NCI-H1417 (cell line): ENCODE measurements at places on chromosomes 6 and 20.

GRCh38 chr20:63931735-63932134 lies 24.5 kb downstream of the UCKL1 start:
- no peak for DNase-seq

DNA sequence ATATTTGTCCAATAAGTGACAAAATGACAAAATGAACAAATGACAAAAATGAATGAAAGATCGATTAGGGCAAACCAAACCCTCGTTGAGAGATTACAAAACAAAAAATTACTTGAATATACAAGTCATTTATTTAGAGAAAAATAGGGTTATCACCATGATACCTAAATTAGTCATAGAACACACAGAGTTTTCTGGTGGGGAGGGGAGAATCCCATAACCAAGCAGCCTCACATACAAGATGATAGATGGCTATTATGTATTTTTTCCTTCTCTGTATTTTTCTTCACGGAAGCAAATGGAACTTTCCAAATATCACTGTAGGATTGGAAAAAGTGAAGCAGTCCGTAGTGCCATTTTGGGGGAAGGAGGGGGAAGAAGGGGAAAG lies 28.5 kb upstream of the BMP6 start:
- no peak for DNase-seq

DNA sequence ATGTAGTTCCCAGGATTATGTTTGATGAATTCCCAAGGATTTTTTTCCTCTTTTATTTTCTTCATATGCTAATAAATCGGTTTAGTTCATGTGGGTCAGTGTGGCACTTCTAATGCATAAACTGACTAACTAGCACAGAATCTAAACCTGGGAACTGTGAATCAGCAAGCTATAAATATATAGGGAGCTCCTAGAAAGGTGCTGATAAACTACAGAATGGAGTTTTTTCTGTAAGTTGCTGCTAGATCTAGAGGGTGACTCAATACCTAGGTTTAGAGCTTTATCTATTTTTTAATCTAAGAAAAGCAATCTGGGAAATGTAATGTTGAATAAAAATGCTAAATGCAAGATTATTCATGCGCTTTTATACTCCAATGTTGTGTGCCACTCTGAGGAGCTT lies 118.8 kb upstream of the PTCHD4 start:
- DNase-seq = no peak

- no peak for DNase-seq
Observed at GRCh38 chr6:89745716-89746115, 73.9 kb downstream of the MDN1 start.

DNA sequence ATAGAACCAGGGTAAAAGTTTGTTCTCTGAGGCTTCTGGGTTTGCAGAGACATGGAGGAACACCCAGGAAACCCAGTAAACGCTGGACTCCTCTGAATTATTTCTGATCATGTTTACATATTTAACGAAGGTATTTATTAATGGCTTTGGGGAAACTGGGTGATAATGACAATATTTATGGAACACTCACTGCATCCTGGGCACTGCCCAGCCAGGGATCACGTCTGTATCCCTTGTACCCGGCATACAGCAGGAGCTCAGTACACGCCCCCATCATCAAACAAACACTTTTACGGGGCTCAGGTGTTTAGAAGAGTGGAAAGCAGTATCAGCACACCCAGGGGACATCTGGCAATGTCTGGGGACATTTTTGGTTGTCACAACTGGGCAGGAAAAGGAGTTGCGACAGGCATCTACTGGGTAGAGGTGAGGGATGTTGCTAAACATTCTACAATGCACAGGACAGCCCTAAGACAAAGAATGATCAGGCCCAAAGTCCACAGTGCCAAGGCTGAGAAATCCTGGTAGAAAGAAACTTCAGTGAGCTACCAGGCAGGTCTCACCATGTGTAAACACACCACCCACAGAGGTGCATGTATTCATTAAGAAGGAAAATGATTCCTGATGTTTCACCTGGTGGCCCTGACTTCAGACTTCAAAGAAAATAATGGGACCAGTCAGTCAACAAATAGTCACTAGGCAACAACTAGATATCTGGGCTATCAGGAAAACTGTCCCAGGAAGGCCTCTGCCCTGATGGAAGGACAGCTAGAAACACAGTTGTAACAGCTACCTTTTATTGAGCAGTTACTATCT lies 35.3 kb downstream of the ZMYND8 start:
- DNase-seq = peak; percentile 91

DNA sequence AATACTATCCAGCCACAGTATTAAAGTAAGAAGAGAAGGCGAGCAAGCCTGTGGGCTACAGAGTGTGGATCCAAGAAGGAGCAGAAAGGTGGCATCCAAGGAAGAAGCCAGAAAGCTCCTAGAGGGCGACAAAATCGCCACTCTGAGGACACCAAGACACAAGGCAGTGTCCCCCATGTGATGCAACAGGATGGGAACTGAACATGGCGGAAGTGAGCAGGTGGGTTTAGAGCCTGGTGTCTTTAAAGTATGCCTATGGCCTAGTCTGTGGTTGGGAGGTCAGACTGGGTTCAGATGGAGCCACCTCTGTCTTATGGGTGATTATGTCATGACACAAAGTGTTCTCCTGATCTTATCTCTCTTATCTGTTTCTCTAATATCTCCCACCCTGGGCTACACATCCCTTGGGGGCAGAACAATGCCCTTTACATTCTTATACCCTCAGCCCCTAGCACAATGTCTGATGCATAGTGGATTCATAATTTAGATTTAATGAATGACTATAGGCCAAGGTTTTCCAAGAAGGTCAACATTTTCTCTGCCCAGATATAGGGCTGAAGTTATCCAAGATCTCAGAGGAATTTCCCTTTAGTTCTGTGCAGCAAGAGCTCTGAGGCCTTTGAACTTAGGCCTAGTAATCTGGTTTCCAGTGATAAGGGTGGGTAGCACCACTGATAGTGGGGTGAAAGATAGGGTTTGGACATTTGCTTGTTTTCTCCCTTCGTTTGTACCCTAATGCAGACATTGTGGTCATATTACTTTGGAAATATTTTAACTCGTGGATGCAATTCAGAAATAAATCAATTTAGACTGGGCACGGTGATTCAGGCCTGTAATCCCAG lies 167.3 kb upstream of the AKIRIN2 start:
- no peak for DNase-seq

DNA sequence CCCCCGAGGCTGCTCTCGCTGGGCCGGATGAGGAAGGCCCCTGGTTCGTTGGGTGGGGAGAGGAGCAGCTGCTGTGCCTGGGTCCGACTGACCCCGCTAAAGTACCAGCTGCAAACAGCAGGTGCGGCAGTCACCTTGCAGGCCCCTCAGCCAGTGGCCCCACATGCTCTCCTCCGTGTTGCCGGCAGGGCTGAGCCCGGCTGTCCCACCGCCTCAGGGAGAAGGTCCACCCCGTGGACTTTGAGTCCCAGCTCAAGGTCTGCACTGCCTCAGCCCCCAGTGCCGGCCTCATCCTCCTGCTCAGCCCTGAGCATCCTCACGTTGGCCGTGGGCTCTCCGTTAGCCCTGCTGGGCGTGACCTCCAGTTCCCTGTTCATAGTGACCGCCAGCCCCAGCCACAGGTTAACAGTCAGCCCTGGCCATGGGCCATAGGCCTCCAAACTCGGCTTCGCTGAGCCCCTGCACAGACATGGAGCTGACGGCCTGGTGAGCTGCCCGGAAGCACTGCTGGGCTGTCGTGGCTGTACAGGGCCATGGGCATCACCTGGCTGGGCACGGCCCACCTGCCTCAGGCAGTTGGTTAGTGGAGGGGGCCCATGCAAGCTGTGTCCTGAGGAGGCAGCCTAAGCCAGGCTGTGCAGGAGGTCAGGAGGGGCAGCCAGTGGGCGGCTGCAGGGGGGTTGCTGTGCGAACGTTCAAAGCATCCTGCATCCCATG lies 3.1 kb downstream of the SRMS start:
- DNase-seq = no peak

DNA sequence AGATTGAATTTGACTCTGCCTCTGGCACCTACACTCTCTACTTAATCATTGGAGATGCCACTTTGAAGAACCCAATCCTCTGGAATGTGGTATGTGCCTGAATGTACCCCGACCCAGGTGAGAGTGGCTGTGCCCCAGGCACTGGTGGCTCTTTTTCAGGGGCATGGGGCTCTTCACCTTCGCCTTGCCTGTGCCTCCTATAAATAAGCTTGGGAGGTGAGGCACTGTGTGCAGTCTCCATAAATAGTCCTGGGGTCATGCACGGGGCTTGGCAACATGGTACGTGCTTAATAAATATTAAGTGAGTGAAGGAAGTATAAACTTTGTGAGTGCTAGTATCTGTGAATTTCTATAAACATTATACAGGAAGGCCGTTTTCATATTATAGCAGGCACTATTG lies 33.0 kb downstream of the GHRH start:
- no peak for DNase-seq

- peak; percentile 81 for DNase-seq
Observed at GRCh38 chr6:43668151-43669028, 19.2 kb downstream of the MRPS18A start.

DNA sequence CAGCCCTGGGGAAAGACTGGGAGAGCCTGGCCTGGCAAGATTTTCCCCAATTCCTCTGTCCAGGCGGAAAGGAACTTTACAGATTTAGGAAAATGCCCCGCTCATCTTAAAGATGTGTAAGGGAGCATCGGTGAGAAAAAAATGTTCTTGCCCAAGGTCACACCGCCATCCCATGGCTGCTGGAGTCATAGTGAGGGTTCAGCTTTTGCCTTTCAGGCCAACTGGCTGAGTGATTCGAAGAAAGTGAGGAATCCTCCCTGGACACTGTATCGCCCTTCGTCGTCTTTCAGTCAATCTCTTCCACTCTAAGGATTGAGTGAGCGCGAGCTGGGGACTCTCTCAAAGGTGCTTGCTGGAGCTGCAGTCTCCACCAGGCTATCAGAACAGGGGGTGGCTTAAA lies 1.4 kb downstream of the WFDC2 start:
- DNase-seq = no peak

- peak; percentile 68 for DNase-seq
Observed at GRCh38 chr20:31966991-31967655, 828 bp upstream of the XKR7 start.

DNA sequence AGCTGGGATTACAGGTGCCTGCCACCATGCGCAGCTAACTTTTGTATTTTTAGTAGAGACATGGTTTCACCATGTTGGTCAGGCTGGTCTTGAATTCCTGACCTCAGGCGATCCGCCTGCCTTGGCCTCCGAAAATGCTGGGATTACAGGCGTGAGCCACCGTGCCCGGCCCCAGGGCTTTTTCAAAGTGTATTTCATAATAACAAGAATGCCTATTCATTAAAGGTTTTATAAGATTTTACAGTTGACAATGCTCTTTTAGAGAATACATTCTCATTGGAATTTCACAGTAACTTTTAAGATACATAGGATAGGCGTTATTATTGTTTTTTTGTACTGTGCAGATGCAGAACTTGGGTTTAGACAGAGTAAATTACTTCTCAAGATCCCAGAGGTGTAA lies 52.6 kb upstream of the PTPRK start:
- DNase-seq = no peak

- DNase-seq = no peak
Observed at GRCh38 chr6:158743033-158743651, 76.0 kb downstream of the EZR start.

GRCh38 chr6:100899202-100899601 lies 18.1 kb upstream of the ASCC3 start:
- no peak for DNase-seq

GRCh38 chr6:169229615-169230321 lies 23.9 kb downstream of the THBS2 start:
- DNase-seq = no peak

- DNase-seq = peak; percentile 56
Observed at GRCh38 chr6:109255946-109256640, 126.2 kb downstream of the CD164 start.

DNA sequence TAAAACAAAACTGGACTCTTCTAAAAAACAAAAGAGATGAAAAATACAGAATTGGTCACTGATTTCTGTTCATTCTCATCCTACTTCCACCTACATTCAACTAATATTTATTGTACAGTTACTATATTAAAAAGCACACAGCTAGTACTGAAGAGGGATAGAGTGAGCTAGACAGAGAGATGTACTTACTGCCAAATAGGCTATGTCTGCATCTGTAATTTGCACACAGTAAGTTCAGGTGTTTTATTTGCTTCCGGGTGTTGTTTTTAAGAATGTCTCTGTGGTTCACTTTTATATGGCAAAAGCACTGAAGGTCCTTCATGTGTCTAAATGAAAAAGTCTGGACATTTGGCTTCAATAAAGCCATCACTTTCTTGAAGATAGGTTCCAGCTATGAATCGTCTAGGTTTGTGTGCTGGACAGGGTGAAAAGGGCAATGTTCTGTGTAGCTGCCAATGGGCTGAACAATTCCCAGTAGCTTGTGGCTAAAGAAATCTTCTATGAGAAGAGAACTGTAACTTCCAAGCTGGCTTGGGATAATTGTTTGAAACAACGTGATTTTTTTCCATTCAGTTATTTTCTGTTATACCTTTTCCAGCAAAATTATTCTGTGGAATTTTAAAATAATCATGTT lies 47.3 kb downstream of the EPB41L2 start:
- no peak for DNase-seq

GRCh38 chr20:56511926-56512325 lies 12.6 kb upstream of the FAM209A start:
- no peak for DNase-seq

GRCh38 chr6:3559561-3559960 lies 102.7 kb upstream of the SLC22A23 start:
- no peak for DNase-seq

DNA sequence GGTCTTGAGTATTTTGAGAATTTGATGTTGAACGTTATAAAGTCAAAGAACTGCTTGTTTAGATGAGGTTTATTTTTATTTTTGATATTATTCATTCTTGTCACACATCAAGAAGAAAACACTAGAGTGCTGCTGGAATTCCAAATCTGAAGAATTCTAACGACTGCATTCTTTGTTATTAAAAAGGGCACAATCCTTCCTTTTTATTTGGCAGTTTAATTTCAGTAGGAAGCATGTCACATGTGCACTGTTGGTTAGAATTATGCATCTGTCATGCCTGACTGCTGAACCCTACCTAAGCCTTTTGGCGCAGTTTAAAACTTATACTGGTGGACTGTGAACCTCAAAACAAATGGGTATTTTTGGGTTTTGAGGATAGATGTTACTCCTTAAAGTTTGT lies 4.0 kb downstream of the ID4 start:
- DNase-seq = no peak

- no peak for DNase-seq
Observed at GRCh38 chr6:32761072-32761471, 2.3 kb downstream of the HLA-DQB2 start.

DNA sequence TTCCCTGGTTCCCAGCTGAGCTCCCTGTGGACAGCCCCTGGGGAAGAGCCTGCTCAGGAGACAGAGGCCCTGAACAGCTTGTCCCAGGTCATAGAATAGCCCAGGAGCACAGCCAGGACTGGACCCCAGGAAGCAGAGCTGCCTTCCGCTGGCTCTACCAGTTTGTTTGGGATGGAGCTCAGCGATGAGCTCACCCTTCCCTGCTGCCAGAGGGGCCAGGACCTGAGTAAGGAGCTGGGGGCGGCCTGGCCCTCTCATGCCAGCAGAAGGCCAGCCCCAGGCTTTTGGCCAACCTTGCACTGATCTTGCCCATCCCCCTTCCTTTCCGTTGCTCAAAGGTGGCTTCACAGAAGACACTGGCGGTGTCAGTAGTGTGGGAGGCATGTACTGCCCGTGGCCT lies 17.5 kb downstream of the MMP24OS start:
- DNase-seq = no peak

GRCh38 chr6:28719275-28719940 lies 193.7 kb downstream of the GPX5 start:
- no peak for DNase-seq
